Aorta (tissue), 5 donors: ENCODE measurements at places on chromosomes 4 and X.

GRCh38 chrX:151458824-151459223 is 61.8 kb downstream of the VMA21 start:
- DNase-seq = no peak

DNA sequence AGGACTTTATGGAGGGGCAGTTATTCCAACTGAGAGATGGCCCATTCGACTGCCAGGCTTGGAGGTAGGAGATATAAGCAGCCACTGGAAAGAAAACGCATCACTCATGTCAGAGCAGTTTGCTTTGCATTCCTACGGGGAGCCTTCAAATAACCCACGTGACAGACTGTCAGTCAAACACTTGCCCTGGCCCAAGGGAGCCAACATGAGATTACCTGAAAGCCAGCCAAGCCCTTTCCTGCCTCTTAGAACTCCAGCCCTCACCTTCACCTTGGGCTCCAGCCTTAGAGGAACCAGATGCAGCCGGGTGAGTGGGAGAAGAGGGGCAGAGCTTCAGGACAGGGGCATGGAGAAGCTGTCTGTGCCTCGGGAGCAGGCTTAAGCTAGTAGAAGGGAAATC is 95.3 kb upstream of the CXCL13 start:
- DNase-seq = no peak

- no peak for DNase-seq
Measured at GRCh38 chr4:6324461-6324998, 54.9 kb downstream of the WFS1 start.

DNA sequence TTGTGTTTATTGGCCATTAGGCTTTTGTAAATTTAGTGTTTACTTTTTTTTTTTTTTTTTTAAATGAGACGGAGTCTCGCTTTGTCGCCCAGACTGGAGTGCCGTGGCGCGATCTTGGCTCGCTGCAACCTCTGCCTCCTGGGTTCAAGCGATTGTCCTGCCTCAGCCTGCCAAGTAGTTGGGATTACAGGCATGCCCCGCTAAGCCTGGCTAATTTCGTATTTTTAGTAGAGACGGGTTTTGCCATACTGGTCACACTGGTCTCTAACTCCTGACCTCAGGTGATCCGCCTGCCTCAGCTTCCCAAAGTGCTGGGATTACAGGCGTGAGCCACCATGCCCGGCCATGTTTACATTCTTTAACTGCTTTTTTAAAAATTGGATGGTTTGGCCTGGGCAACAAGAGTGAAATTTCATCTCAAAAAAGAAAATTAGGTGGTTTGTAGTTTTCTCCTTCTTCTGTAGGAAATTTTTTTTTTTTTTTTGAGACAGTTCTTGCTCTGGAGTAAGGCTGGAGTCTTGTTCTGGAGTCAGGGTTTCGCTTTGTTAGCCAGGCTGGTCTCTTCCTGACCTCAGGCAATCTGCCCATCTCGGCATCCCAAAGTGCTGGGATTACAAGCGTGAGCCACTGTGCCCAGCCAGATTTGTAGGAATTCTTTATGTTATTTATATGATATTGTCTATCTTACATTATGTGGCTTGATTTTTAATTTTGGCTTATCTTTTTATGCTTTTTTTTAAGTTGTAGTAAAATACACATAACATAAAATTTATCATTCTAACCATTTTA is 15.1 kb downstream of the UBE2K start:
- DNase-seq = no peak

DNA sequence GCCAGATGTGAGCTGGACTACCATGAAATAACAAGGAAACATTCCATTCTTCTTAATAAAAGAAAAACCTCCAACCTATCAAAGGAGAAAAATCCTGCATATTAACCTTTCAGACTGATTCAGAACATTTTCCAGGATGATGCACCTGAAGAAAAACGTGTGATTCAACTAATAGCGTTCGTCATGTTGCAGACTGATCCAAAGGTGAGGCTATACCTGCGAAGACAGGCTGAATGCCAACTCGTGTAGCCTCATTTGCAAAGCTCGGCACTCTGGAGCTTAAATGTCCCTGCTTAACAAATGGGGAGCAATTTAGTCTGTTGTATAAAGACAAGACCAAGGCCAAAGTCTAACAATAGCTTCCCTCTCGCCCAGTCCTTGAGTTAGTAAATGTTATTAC is 172.0 kb upstream of the NOCT start:
- DNase-seq = no peak

DNA sequence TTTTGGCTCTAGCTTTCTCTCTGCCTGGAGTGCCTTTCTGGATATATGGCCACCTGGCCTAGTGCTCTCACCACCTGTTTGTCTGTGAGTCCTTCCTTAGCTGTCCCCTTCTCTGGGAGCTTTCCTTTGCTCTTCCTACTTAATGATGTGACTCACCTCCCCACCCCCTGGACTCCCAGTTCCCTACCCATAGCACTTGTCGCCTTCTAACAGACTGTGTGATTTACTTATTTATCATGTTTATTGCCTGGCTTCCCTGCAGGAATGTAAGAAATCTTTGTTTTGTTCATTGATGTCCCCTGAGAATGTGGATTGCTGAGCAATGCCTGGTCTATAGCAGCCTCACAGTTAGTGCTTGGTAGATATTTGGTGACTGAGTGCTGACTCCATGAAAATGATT is 18.9 kb downstream of the ADD1 start:
- no peak for DNase-seq

GRCh38 chr4:174483792-174484191 is 38.5 kb downstream of the HPGD start:
- no peak for DNase-seq
